ENCODE measurements at places on chromosomes 5 and 9.
A peak's percentile ranks its signal among the peaks of the same experiment; 100 is the strongest.

DNA sequence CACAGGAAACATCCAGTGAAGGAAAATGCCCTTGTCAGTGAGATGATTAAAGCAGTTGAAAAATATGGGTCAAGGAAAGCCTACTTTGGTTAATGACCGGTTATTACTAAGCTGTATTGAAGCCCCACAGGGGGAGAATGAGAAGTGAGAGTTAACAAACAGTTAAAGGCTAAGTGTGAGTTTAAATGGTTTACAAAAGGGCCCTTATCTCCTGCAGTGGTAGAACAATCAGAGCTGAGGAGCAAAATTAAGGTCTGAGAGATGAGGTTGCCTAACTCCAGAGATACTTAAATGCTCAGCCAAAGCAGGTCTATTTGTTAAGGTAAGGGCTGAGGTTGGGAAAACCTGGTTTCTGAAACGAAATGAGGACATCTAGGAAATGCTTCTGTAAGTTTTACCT is 75.1 kb upstream of the FER start:
- DNase-seq: no peak

DNA sequence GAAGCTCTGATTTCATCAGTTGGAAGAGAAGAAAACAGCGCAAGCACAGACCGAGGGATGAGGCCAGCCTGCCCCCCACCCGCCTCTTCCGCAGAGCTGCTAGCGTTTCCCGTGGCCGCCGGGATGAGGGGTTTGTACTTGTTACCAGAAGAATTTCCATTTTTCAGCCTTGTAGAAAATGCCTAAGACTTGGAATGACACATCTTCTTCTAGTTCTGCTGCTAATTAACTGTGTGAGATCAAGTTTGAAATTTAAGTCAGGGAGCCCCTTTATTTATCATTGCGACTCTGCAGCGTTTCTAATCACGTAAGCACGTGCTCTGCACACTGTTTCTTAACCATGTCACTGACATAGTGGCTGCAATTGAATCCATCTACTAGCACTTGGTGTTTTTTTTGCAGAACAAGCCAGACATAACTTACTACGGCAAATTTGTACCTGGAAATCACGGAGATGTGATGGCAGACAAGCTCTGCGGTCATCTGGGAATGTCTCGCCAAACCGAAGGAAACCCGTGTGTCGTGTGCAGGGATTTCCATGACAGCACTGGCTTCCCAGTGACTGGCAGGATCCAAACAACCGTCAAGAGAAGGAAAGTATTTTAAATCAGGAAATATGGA is 41.8 kb upstream of the ROR2 start:
- DNase-seq: no peak

GRCh38 chr9:16485160-16485559 is 385.3 kb downstream of the BNC2 start:
- no peak for DNase-seq

GRCh38 chr5:160545832-160546231 is 124.2 kb downstream of the PTTG1 start:
- DNase-seq: no peak

DNA sequence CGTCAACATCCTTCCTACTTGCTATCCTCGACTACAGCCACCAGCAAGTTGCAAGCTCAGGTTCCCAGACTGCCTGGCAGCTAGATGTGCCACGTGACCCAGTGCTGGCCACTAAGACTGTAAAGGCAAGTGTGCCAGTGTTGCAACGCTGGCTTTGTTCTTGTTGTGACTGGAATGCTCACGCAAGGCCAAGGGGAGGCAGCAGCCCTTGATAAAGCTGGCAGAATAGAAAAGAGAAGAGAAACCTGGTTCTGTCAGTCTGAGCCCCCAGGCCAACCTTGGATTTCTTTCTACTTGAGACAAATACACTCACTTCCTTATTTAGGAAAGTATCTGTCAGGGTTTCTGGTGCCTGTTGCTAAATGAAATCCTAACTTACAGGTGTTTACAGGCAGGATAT is 113.0 kb downstream of the KLHL3 start:
- peak; percentile 43 for DNase-seq

DNA sequence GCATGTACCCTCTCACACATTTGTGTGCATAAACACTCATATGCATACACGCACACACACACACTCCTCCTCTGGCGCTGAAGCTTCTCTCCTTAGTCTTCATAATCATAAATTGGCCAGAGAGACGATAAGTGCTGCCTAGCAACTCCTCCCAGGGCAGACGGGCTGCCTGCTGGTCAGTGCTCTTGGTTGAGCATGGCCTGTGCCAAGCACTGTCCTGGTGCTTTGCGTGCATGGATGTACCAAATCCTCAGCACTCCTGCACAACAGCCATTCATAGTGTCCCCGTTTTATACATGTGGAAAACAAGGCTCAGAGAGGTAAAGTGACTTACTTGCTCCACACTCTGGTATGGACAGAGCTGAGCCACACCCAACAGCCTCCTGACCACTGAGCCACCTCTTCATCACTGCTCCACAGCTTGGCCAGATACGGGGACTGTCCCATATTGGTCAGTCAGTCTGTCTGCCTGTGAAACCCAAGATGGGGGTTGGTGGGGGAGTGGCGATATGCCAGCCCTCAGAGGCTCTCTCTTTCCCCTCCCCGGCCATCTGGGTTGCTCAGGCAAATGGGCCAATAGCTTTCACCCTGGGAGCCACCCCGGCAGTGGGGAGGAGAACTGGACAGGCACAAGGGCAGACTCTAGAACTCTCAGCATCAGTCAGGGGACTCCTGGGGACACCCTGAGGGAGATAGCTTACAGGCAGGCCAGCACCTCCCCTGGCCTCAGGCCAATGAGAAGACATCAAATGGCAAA is 64.3 kb upstream of the GARNL3 start:
- DNase-seq: no peak

DNA sequence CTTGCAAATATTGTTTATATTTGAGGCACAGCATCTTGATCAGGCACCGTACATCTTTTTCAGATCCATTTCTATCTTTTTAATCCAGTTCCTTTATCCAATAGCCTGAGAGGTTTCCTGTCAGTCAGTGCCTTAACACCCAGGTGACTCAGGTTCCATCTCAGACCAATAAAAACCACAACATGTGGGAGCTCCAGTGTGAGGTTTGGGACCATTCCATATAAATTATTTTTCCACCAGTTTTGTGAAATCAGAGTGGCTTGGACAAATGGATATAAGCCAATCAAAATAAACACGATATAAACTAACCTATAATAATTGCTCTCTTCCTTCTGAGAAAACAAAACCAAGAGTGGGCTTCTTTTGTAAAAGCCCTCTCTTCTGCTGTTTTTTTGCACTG is 351.3 kb downstream of the NTRK2 start:
- no peak for DNase-seq

DNA sequence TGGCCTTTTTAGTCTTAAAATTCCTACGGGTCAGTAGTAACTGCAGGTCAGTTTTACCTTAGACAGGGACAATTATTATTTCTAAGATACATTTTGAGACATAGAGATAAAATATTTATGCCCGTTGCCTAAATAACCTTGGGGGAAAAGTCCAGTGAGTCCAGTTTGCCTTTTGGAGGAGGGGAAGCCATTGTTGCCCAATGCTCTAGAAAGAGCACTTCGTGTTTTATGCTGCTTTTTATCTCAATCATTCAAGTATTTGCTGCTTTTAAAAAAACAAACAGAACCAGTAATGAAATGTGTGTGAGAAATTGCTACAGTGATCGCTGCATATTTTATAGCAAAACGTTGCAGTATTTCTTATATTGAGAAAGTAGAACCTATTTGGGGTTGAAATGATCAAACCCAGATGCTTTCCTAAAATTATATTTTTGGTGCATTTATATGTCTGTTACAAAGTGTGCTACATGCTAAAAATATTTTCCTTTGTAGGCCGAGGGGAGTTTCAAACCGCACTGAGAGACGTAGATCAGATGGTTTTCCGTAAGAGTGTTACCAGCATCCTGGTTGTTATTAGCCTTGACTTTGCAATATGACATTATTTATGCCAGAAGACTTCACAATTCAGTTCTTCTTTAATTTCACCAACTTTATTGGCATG is 266.8 kb downstream of the AOPEP start:
- DNase-seq: no peak

- DNase-seq: no peak
These were observed 83.9 kb downstream of the NR3C1 start for GRCh38 chr5:143319437-143320227.

- no peak for DNase-seq
These were observed 22.1 kb downstream of the ETF1 start for GRCh38 chr5:138520971-138521370.

DNA sequence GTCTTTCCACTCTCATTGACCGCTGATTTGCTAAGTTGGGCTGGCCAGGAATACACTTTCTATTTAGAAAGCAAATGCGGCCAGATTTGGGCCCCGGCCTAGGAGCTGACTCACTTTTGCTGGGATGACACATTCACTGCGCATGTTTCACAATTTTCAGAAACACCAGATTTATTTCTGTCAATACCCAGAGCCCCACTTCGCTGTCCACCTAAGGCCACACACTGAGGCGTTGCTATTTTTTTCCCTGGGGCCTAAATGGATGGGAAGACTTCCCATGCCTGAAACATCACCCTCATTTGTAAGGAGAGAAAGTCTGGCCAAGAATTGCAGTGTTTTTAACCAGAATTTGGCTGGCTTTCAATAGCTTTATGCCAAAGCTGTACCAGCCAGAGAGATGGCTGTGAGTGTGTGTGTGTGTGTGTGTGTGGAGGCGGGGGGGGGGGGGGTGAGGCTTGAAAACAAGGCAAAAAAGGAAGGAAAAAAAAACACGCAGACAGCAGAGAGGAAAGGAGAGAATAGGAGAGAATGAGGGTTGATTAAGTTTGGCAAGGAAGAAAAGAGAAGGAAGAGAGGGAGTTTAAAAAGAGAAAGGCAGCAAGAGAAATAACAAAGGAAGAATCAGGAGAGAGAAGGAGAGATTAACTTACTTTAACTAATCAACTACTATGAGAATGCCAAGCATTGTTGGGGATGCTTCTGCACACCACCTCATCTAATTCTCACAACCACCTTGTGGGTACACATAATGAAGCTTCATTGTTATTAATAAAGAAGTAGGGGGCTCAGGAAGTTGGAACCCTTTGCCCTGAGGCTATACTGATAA is 261.4 kb upstream of the KLF4 start:
- DNase-seq: peak; percentile 57

DNA sequence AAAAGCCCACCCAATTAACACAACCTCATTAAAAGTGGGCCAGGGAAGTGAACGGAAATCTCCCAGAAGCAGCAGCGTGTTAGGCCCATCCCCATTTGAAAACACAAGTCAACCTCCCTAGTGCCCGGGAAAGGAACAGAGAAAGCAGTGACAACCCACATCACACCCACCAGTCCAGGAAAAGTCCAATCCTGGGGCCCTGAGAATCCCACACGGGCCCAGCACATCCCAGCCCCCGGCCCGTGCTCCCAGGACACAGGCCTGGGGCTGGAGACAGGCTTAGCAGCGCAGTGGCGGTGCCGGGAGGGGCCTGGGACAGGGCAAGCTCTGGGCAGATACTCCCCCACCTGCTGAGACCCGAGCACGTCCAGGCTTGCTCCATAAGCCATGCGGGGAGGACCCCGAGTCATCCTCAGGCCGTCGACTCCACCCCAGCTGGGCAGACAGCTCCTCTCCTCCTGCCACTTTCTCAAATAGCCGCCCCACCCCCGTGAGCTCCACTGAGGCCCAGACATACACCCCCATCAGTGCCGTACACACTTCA is 101.0 kb downstream of the KCNT1 start:
- no peak for DNase-seq

- DNase-seq: no peak
These were observed 232.5 kb downstream of the HSPA4 start for GRCh38 chr5:133284306-133284705.

DNA sequence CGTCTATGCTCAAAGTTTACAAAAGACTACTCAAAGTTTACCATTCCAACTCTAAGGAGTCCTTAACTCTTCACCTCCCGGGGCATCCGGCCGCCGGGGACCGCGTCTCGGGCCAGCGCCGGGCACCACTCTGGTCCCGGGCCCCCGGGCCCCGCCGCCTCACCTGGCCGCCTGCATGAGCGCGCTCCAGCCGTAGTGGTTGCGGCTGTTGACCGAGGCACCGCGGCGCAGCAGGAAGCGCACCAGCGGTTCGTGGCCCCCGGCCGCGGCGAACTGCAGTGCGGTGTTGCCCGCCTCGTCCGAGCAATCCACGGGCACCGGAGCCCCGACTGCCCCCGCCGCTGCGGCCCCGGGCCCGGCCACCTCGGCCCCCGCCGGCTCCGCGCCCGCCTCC is 388 bp downstream of the ANKS6 start:
- no peak for DNase-seq

- no peak for DNase-seq
These were observed 80.5 kb upstream of the SPATA31C2 start for GRCh38 chr9:88218726-88219125.

- peak; percentile 6 for DNase-seq
These were observed 24.4 kb upstream of the RASA1 start for GRCh38 chr5:87243161-87243844.

DNA sequence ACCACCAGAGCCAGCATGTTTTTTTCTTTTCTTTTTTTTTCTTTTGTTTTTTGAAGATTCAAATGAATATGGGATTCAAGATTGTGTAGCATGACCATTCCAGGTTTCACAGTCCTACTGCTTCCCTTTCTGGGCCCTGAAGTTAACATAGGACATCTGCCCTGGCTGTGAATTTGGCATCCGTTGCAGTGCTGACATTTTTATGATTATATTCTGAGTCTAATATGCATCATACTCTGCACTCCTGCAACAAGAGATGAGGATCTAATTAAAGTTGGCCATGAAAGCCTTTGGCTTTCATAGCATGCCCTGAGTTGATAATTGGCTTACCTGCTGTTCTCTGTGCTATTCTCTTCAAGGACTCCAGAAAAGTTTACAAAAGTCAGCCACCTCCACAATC is 29.8 kb downstream of the C5orf22 start:
- no peak for DNase-seq

- DNase-seq: no peak
These were observed 205.0 kb upstream of the PRDM9 start for GRCh38 chr5:23302438-23302837.

- no peak for DNase-seq
These were observed 1.9 kb downstream of the FUT7 start for GRCh38 chr9:137030006-137030405.

DNA sequence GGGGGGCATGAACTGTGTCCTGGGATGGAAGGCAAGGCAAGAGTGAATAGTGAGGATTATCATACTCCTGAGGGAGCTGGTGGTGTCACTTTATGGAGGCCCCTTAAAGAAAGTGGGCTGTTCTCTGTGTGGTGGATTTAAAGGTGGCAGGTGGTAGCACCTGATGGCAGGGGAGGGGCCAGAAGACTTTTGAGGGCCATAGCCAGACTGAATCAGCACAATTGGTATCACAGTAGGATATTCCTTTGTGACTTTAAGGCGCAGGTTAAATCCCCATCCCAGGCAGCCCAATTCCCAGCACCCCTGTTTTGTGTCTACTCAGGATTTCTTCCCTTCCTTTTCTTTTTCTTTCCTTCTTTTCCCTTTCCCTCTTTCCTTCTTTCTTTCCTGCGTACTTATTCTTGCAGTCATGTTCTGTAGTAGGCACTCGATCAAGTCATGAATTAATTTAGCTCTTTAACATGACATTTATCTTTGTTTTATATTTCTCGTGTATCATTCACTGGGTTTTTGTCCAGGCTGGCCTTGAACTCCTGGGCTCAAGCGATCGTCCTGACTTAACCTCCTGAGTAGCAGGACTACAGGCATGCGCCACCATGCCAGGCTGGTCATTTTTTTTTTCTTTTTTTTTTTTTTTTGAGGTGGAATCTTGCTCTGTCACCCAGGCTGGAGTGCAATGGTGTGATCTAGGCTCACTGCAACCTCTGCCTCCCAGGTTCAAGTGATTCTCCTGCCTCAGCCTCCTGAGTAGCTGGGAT is 11.0 kb upstream of the PCBD2 start:
- DNase-seq: no peak

All from CD4-positive, alpha-beta T cell treated with Interferon gamma for 1 hour (primary cell).